ENCODE measurements at places on chromosomes 2 and 18.
A peak's percentile ranks its signal among the peaks of the same experiment; 100 is the strongest.

GRCh38 chr2:28173377-28173776, 219.3 kb upstream of the FOSL2 start:
- no peak for DNase-seq

- DNase-seq = no peak
Observed at GRCh38 chr2:161788175-161788574, 164.0 kb downstream of the SLC4A10 start.

- peak; percentile 91 for DNase-seq
Observed at GRCh38 chr2:58571181-58571852, 330.2 kb upstream of the FANCL start.

DNA sequence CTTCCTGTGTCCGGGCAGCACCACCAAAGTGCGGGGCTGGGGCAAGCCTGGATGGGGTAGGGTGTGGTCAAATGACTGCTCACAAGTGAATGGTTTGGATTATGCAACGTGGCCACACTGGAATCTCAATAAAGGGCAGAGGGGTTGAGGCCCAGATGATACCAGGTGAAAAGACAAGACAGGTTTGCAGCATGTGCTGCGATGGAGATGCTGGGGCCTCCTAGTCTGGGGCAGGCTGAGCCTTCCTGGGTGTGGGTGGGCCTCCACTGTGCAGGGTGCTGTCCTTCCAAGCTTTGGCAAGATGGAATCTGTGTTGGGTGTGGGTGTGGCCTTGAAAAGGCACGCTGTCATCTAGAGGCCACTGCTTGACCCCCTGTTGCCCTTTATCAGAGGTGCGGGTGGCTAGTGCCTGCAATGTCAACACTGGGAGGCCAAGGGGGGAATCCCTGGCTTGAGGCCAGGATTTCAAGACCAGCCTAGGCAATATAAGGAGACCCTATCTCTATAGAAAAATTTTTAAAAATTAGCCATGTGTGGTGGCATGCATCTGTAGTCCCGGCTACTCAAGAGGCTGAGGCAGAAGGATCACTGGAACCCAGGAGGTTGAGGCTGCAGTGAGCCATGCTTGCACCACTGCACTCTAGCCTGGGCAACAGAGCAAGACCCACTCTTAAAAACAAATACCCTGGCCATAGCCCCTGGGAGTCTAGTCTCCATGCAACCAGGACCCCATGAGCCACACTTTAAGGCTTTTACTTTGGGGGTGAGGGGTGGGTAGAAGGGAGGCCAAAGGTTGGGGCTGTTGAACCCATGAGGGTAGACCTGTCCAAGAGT, 13.8 kb downstream of the RRM2 start:
- peak; percentile 11 for DNase-seq

DNA sequence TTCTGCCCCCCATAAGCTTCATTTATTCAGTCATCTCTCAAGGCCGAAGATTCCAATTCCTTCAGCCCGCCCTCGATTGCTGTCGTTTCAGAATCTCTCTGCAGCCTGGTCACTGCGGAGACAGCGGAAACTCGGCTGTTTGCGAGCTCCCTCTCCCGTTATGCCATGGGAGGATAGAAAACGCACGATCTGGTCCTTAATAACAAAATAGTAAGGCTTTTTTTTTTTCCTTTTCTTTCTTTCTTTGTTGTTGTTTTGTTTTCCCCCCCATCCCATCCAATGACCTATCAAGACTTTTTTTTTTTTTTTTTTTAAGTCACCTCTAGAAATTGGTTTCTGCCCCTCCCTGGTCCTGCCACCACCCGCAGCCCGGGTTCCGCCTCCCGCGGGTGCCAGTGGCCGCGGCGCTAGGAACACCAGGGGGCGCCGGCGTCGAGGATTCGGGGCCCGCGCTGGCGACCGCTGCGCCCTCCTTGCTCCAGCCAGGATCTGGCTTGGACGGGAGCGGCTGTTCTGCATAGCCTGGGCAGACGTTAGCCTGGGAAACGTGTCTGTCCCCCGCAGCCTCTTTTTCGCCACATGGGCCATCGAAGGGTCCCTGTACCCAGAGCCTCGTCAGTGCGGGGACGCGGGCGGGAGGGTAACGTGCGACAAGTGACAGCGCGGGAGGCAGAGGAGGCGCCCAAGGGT, 10.1 kb downstream of the CPLX4 start:
- peak; percentile 81 for DNase-seq

DNA sequence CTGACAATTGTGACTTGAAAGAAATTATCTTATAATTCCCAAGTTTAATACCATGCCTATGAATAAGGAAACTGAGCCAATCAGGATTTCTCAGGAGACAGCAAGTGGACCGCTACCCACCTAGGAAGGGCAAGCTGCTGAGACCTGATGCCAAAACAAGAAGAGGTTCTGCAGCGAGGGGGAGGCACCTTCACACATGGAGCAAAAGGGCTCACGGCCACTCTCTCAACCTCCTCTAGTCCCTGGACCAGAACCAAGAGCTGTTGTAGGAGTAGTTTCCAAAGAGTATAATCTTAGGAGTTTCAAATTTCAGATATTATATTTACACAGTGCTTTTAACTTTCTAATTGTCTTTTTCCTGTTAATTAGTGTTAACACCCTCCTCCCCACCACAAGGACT, 154.7 kb upstream of the ETAA1 start:
- DNase-seq = no peak

- no peak for DNase-seq
Observed at GRCh38 chr18:5626130-5626880, 82.5 kb upstream of the EPB41L3 start.

DNA sequence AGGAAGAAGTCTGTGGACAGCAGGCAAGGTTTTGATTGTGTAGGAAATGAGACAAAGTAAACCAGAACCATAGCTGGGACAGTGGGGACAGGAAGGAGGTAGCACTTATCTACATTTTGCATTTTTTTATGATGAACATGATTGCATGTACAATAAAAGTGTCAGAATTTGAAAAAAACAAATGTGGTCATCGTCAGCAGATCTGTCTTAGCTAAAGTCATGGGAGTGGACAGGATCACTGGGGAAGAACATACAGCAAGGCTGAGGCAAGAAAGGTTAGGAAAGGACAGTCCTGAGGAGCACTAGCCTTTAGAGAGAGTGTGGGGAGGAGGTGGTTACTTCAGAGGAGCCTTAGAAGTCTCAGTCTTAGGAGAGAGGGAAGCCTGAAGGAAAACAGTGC, 35.1 kb upstream of the SLC14A2 start:
- DNase-seq = no peak

- DNase-seq = no peak
Observed at GRCh38 chr2:15107137-15107536, 454.0 kb downstream of the NBAS start.

- peak; percentile 17 for DNase-seq
Observed at GRCh38 chr2:171972329-171972982, 27.3 kb upstream of the METAP1D start.

GRCh38 chr2:177129610-177130009, 83.0 kb upstream of the HNRNPA3 start:
- no peak for DNase-seq

DNA sequence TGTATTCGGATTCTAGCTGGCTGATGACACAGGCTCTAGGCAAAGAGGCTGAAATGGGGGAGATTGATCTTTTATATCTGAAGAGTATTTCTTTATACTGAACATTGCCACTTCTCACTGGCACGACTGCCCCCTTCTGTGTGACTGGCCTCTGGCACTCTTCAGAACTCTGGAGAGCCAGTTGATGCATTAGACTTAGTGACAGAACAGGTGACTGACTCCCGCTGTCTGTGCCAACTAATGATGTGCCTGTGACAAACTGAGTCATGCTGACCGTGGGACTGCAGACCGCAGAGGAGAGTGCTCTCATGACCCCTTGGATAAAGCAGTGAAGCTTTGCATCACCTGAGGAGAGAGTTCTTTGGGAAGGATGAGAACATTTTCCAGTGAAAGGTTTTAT, 14.4 kb downstream of the MGAT5 start:
- no peak for DNase-seq

DNA sequence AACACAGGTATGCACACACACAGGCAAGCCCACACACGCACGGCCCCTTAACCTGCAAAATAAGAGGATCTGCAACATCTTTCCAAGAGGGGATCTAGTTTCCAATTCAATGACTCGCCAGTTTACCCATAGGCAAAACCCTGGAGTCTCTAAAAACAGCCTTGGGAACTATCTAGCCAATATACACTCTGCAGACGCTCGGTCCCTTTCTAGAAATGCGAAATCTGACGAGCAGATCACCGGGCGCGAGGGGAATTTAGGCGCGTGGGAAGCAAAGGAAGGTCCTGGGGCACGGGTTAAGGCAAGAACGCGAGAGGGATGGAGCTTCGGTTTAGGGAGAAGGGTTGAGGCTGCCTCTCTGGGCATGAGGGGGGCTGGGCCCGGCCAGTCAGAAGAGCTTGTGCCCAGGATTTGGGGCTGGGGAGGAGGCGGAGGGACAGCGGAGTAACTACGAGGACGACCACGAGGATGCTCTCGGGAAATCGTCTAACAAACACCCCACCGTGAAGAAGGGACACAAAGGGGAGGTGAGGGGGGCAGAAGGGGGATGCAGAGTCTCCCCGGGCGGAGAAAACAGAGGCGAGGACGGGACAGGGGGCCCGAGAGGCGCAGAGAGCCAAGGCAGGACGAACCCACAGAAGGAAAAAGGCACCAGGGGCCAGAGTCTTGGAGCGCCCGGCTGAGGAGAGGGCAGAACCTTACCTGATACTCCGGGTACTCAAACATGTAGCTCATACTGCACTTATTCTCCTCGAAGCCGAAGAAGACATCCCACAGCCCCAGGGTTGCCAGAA, 542 bp downstream of the PGAP1 start:
- peak; percentile 34 for DNase-seq

Measured in OCI-M1 (cell line).